ENCODE measurements at places on chromosomes 1 and 21.

GRCh38 chr1:8194481-8195227 is 123.3 kb upstream of the SLC45A1 start:
- DNase-seq = no peak

- DNase-seq = no peak
Observed at GRCh38 chr1:18630511-18631495, at the start of gene PAX7. Gene PAX7 (plus strand): TSS chr1:18630846. CDS start chr1:18631604, 758 bp downstream.

DNA sequence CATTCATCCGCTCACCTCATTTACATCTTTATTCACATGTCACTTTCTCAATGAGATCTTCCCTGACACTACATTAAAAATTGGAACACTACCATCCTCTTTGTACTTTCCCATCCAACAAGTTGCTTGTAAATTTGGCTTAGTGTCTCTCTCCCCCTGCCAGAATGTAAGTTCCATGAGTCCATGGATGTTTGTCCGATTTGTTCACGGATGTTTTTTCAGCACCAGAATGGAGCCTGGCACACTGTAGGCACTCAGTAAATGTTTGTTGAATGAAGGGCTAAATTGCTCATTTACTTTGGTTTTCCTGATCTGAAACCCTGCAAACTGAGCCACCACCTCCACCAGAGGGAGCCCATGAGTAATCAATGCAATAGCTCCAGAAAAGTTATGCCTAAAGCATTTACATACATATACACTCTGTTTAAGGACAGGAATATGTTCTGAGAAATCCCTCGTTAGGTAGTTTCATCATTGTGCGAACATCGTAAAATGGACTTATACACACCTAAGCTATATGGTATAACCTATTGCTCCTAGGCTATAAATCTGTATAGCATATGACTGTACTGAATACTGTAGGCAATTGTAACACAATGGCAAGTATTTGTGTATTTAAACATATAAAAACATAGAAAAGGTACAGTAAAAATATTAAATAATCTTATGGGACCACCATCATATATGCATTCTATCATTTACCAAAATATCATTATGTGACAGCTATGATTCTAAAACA is 2.8 kb upstream of the EYA3 start:
- DNase-seq = peak; percentile 72

DNA sequence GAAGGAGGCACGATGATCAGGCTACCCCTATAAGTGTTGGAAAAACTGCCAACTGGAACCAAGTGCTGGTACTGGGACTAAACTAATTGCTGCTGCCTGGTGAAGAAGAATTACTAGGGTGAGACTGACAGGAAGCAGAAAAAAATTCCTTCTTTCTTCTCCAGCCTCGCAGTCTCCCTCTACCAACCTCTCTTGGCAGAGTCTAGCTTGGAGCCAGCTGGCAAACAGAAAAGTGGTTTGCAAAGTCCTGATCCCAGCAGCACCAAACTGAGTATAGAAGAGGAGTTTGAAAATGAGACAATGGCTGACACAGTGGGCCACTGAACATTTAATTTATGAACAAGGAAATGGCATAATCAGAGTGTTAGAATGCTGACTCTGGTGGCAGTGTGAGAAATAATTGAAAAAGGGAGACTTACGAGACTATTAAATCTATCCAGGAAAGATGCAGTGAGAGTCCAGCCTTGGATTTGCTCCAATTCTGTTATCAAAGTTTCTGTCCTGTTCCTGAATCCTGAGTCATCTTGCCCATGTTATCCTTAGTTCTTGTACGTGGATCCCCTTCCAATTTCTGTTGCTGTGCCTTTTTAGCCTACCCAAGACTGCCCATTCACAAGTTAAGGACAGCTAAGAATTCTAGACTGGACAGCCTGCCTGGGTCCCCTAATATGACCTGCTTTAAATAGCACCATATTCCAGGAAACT is 23.7 kb upstream of the DISP1 start:
- no peak for DNase-seq

DNA sequence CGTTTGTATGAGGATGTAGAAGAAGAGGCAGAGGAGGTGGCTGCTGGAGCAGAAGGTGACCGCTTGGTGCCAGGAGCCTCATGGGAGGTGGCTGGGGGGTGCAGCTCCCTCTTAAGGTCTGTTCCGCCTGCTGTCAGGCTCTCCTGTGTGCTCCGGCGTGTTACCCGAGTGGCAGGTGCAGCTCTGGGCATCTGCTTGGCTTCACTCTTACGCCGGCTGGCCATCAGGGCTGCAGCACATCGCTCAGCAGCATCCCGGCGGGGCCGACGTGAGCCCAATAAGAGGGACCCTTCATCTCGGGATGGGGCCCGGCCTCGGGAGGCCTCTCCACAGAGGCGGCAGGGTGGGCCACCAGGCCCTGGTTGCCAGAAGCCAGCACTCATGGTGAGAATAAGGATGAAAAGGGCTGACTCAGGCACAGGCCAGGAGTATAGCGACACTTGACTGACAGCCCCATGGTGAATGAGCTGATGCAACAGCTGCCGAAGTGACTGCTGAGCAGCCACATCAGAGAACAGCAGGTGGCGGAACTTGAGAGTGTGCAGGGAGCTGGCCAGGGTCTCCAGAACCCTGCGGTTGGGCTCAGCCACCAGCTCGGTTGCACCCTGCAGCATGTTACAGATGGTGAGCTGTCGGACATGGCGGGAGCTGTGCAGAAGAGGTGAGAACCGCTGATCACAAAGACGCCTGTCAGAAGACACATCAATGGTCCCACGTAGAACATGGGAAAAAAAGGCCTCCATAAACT is 17.5 kb downstream of the LRRC41 start:
- DNase-seq = no peak

DNA sequence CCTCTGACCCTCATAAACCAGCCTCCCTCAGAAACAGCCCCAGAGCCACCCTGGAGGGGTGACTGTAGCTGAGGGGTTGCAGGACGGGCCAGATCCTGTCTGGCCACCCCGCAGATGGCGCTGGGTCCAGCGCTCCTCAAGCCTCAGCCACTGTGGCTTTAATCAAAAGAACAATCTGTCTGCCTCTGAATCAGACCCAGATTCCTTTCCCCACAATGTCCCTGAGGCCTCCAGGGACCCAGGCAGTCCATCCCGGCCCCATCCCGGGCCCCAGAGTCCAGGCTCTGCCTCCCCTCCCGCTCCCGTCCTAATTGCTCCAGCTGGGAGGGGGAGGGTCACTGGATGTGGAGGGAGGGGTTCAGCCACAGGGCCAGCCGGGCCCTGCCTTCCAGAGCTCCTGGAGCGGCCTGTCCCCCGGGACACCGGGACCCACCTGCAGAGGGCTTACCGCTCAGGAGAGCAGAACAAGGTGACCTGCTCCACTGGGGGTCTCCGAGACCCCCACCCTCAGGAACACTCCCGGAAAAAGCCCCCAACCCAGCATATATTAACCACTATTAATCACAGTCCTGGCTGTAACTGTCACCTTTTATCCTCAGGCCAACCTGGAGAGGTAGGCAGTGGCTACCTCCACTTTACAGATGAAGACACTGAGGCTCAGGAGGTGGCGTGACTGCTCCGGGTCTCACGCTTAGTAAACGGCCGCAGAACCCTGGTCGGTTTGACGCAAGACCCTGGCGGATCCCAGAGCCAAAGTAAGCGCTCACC is 836 bp upstream of the FBLIM1 start:
- no peak for DNase-seq

- no peak for DNase-seq
Observed at GRCh38 chr1:47725000-47725473, 272.1 kb downstream of the TRABD2B start.

DNA sequence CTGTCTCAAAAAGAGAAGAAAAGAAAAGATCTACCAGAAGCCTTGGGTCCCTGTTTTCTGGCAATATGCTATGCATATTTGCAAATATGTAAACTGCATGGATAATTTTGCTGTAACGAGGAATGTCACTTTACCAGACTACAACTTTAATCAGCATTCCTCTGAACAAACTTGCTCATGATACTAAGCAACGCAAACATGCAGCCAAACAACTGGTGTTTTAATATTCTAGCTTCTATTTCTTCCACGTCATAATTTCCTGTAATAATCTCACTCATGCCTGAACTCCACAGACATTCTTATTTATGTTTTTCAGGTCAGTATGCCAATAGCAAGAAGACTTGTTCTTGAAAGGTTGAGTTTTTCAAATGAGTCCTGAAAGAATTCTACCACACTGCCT is 114.1 kb downstream of the SIM2 start:
- DNase-seq = no peak

DNA sequence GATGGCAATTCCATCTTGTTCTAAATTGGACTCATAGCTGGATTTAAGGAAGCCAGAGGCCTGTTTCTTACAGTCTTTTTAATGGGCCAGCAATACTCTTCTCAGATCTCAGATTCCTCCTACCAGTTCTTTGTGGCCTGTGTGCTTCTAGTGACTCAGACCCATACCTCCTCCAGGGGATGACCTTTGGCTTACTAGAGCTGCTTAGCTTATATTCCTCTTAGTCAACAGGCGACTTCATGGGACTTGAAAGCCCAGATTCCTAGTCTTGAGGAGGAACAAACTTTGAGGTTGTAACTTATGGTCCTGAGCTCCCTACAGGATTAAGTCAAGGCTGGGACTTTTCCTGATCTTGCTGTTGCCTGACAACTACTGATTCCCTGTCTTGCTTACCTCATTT is 12.4 kb upstream of the PAPPA2 start:
- DNase-seq = no peak

DNA sequence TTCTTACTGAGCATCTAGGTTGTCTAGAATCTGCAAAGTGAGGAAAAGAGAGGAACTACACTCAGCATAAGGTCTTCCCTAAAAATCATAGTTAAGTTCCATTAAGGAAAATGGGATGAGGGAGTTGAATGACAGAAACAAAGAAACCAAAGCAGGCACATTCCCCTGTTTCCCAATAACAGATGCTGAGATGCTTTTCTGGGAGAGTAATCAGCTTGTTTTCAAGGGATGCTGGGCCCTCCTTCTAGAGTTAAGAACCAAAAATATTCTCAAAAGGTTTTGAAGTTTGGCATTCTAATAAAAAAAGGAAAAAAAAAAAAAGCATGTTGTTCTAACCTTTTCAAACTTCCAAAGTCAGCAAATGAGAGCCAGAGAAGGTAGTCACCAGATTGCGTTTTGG is 105.2 kb upstream of the ZNF648 start:
- DNase-seq = no peak

DNA sequence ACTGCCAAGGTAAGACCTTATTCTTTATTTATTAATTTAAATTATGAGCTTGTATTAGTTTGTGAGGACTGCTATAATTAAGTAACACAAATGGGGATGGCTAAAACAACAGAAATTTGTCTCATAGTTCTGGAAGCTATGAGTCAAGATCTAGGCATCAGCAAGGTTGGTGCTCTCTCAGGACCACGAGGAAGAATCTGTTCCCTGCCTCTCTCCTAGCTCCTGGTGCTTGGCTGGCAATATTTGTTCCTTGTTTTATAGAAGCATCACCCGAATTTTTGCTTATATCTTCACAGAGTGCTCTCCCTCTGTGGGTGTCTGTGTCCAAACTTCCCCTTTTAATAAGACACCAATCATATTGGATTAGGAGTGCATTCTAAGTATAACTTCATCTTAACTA is 41.4 kb upstream of the CCDC190 start:
- DNase-seq = no peak

DNA sequence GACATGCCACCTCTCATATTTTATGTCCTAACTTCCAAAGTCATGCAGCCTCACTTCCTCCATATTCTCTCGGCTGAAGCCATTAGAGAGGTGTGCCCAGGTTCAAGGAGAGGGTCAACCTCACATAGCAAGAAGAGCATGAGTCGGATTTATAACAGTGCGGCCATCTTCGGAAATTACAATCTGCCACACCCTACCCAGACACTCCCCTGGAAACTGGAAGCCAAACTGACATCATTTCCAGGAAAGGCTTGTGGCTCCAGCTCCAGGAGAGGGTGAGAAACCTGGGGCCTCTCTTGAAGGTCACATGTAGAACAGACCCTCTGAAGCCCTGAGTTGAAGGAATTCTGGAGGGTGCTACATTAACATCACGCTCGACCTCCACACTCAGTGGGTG is 73.5 kb downstream of the RRAGC start:
- DNase-seq = no peak

DNA sequence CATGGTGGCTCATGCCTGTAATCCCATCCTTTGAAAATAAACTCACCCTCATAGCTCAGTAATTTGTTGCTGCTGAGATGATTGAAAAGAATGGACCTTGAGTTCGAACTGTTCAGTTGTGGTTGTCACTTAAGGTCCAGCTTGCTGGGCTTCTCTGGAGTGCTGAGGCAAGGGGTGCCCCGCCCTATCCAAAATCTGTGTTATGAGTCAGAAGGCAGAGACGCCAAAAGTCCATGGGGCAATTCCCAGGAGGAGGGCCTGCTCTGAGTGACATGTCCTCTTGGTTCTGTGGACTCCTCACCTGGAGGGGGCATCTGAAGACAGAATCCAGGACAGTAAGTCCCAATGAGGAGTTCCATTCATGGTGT is 64.8 kb downstream of the MYOM3 start:
- DNase-seq = no peak

DNA sequence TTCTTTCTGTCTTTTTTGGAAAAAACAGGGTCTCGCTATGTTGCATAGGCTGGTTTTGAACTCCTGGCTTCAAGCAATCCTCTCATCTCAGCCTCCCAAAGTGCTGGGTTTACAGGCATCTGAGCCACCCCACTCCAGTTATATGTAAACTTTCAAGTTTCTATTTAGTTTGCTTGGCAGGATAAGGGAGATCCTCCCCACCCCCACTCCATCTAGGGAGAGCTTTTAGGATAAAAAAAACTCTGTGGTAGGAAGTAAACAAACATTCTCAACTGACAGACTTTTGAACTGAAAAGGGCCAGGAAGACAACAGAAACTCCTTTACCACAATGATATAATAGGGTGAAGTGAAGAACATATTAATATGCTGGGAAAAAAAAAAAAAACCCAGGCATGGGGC is 41.0 kb upstream of the ZNF326 start:
- no peak for DNase-seq

GRCh38 chr1:183278739-183279591 is 92.9 kb downstream of the LAMC2 start:
- no peak for DNase-seq

- DNase-seq = no peak
Observed at GRCh38 chr1:182869241-182869666, 30.1 kb downstream of the DHX9 start.

DNA sequence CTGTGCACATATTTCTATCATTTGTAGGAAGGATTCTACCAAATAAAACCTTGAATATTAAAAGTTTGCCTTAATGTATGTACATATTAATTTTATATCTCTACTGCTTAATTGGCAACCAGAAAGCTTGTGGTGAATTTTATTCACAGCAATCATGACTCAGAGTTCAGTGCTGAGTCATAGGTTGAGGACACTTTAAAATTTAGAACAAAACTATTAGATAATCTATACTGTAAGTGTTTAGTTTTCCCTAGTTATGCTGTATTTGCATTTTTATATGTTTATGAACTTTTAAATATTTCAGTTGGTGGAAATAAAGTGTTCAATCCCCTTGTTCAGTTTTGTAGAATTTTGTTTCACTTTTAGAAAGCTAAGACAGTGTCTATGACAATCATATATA is 841.5 kb downstream of the KCNT2 start:
- DNase-seq = no peak
